ENCODE measurements at places on chromosomes 12 and 14.

GRCh38 chr12:1473418-1473817 lies 121.0 kb downstream of the FBXL14 start:
- no peak for DNase-seq

- no peak for DNase-seq
Observed at GRCh38 chr12:119255314-119255713, 76.6 kb downstream of the HSPB8 start.

- DNase-seq, result no peak
Observed at GRCh38 chr14:103489621-103490020, 33.0 kb downstream of the CKB start.

- DNase-seq, result no peak
Observed at GRCh38 chr12:9066755-9067423, 48.8 kb downstream of the A2M start.

- DNase-seq, result no peak
Observed at GRCh38 chr14:65198346-65198745, 96.0 kb upstream of the MAX start.

DNA sequence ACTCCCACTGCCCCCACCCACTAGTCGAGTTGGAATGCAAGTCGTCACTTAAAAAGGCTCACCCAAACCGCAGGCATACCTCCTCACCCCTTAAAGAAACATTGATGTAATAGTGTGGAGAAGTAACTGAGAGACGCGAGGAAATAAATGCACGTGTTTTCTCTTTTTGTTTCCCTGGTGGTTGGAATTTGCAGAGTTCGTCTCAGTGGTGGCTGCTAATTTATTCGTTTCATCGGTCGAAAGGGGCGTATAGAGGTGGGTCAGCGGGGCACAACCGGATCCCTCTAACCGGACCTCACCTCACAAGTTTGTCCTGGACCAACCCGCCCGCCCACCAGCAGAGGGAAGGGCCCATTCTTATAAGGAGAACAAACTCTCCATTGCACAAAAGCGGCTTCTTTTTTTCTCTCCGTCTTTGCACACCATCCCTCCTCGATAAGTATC lies 5.0 kb upstream of the NPAS3 start:
- DNase-seq, result peak; percentile 45

DNA sequence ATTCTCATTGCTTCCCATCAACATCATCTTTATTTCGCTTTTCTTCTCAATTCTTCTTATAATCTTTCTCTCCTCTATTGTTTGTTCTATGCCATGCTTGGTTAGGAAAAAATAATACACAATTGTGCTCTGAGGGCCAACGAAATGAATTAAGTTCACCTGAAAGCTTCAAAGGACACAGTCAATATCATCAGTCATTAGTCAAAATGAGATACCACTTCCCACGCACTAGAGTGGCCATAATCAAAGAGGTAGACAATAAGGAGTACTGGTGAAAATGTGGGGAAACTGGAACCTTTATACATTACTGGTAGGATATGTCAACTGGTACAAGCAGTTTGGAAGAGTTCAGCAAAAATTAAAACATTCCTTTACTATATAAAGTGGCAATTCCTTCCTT lies 91.5 kb downstream of the TMTC1 start:
- no peak for DNase-seq

DNA sequence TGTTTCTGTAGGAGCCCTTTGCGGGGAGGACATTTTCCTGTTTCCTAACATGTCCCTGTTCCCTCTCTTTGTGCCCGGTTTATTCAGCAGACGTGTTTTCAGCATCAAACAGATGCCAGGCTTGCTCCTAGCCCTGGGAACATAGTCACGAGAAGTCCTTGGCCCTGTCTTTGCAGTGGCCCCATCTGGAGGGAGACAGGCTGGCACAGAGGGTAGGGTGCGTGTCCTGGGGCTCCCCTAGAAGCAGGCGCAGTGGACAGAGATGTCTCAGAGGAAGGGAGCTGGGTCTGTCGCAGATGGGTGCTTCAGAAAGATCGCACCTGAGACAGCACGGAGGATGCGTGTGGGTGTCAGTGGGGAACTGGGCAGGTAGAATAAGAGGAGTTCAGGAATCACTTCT lies 75.0 kb upstream of the DYNC1H1 start:
- no peak for DNase-seq

GRCh38 chr12:26572137-26572536 lies 260.9 kb downstream of the ITPR2 start:
- DNase-seq, result no peak

GRCh38 chr12:66288121-66288520 lies 14.2 kb upstream of the HELB start:
- DNase-seq, result no peak

- DNase-seq, result no peak
Observed at GRCh38 chr14:25843481-25844470, 754.1 kb downstream of the NOVA1 start.

GRCh38 chr12:132711080-132711843 lies 620 bp downstream of the PGAM5 start:
- DNase-seq, result peak; percentile 42

DNA sequence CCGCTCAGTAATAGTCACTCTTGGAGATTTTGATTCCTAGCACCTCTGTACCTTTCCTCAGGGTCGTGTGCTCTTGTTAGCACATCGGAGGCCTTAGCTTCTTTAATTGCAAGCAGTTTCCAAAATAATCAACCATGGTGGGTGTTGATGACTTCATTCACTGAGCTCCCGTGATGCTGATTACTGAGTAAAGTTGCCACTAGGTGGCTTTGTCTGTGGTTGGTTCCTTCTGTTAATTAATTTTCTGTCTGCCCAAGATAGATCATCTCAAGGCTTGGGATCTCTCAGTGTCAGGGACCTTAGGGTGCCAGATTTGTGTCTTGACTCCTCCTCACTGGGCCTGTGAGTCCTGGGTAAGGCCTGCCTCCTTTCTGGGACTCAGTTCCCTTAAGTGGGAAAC lies 54.3 kb downstream of the PTPN11 start:
- DNase-seq, result no peak
